ENCODE measurements at places on chromosomes 5 and 9.

DNA sequence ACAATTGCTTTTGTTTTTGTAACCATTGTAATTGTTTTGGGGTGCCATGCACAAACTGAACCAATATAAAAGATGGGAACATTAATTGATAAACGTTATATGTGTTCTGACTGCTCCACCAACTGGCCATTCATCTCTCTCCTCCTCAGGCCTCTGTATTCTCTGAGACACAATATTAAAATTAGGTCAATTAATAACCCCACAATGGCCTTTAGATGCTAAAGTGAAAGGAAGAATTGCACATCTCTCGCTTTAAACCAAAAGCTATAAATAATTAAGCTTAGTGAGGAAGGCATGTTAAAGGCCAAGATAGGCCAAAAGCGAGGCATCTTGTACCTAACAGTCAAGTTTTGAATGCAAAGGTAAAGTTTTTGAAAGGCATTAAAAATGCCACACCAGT, 448.4 kb upstream of the ITGA1 start:
- no peak for DNase-seq

- DNase-seq, result no peak
These were observed 70.6 kb upstream of the CCNG1 start for GRCh38 chr5:163366757-163367156.

DNA sequence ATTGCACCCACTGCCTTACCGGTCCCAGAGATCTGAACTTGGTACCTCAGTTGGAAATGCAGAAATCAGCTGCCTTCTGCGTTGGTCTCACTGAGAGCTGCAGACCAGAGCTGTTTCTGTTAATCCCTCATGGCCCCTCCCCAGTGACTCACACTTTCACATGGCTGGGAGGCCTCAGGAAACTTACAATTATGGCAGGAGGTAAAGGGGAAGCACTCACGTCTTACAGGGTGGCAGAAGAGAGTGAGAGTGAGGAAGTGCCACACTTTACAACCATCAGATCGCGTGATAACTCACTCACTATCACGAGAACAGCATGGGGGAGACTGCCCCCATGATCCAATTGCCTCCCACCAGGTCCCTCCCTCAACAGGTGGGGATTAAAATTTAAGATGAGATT, 648.5 kb downstream of the MTRR start:
- DNase-seq, result no peak

DNA sequence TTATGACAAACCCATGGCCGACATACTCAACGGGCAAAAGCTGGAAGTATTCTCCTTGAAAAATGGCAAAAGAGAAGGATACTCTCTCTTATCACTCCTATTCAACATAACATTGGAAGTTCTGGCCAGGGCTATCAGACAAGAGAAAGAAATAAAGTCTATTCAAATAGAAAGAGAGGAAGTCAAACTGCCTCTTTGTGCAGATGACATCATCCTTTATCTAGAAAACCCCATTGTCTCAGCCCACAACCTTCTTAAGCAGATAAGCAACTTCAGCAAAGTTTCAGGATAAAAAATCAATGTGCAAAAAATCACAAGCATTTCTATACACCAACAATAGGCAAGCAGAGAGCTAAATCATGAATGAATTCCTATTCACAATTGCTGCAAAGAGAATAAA, 1799.9 kb upstream of the ACO1 start:
- no peak for DNase-seq

GRCh38 chr9:89795538-89796195, 190.9 kb downstream of the GADD45G start:
- DNase-seq, result no peak

- no peak for DNase-seq
These were observed 1272.3 kb upstream of the CDH9 start for GRCh38 chr5:28310696-28311095.

DNA sequence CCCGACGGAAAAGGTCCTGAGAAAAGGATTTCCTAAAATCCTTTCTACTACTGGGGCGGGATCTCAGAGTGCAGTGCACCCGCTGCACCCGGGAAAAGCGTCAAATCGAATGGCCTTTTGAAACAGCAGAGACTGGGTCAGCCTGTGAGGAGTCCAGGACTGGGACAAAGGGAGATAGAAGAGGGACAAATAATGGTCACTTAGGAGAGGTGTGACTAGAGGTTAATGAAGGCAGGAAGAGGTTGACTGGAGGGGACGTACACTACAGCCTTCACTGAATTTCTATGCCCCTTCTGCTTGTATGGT, 1.5 kb downstream of the PLPPR1 start:
- DNase-seq, result no peak

- DNase-seq, result no peak
These were observed 8.0 kb downstream of the PDGFRB start for GRCh38 chr5:150147670-150148069.

DNA sequence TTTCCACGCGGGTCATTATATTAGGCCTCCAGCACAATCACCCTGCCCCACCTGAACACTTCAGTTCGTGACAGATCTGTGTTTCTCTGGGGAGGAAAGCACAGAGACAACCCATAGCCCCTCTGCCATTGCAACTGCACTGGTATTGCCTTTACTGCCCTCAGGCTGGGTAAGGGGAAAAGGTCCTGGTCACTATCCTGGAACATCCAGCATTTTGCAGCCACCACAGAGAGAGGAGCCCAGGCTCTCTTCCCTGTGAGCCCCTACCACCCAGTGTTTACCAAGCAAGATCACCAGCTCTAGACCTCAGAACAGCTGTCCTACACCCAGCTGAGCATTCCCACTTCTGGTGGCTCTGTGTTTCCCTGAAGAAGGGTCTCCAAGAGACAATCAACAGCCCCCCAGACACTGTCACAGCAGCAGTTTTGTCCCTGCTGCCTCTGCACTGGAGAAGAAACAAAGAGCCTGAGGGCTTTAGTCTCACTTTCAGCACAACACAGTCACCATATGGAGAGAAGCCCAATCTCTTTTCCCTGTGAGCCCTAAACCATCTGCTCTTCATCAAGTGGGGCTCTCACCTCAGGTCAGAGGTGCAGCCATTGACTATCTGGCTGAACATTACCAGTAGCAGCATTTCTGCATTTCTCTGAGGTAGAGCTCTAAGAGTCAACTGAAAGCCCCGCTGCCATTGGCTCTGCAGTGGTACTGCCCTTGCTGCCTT, 655.2 kb upstream of the FAM174A start:
- DNase-seq, result no peak

DNA sequence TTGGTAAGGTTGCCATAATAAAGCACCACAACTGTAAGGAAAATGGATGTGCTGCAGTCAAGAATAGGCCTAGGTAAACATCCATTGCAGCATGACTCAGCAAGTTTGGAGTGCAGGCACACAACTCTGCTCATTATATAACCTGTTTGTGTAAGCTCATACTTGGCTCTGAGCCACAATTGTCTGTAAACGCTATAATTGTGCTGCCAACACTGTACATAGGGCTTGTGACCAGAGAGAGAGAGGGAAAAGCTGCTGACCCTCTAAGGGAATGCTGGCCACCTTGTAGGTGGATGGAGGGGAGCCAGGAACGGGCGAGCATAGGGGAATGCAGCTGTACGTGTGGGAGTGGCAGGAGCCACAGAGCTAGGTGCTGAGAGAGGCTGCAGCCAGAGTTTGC, 2186.5 kb upstream of the ACO1 start:
- DNase-seq, result peak; percentile 1

DNA sequence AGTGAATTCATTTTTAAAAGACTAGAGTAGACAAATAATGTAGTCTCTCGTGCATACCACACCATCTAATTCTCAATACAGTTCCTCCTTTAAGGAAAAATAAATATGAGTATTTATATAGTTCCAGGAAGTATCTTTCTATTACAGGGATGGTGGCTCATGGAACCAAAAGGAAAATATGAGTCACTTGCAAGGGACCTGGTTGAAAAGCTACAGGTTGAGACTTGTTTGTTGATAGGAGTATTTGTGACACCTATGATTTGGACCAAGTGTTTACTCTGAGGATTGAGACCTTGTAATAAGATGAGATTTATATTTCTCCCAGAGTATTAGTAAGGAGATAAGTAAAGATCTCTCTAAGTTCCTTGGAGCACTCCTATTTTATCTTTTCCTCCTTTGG, 67.4 kb downstream of the CDO1 start:
- DNase-seq, result no peak

DNA sequence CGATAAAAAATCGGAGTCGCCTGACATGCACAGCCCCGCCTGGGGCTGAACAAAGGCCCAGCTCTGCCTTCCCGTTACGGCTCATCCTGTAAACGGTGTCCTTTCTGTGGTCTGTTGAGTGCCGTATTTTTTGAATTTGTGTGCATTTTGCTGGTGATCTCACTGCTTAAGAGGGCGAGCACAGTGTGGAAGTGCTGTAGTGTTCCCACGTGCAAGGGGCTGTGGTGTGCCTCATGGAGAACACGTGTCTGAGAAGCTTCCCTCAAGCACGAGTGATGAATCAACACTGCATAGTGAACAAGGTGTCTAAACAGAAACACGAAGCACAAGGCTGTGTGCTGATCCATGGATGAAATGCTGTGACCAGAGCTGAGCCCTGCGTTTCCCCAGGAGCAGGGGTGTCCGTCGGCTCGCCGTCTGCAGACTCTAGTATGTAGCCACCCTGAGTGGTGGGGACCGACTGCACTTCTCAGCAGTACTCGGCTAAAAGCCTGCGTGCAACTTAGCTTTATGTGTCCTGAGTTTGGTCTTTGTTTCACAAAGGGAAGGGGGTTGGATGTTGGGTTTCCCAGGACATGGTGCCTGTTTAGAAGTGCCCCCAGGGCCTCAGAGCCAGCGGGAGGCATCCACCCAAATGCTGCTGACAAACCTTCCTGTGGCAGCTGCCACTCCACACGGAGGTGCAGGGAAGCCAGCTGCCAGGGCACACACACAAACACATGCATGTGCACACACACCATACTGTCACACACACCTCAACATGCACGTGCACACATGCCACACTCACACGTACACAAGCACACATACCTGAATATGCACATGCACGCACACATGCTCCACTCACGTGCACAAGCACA, 77.2 kb upstream of the IRX4 start:
- DNase-seq, result no peak

DNA sequence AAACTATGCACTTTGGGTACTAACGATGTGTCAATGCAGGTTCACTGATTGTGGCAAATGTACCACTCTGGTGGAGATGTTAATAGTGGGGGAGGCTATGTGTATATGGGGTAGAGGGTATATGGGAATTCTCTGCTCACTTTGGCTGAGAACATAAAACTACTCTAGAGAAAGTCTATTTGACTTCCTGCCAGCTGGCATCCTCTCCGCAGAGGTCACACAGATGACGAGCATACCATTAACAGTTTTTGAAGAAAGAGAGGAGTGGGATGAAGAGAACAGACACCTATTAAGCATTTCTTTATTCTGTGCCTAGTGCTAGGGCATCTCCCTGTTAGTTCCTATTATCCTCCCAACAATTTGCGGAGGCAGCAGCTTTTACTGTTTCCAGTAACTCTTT, 58.4 kb upstream of the TRIM32 start:
- no peak for DNase-seq

DNA sequence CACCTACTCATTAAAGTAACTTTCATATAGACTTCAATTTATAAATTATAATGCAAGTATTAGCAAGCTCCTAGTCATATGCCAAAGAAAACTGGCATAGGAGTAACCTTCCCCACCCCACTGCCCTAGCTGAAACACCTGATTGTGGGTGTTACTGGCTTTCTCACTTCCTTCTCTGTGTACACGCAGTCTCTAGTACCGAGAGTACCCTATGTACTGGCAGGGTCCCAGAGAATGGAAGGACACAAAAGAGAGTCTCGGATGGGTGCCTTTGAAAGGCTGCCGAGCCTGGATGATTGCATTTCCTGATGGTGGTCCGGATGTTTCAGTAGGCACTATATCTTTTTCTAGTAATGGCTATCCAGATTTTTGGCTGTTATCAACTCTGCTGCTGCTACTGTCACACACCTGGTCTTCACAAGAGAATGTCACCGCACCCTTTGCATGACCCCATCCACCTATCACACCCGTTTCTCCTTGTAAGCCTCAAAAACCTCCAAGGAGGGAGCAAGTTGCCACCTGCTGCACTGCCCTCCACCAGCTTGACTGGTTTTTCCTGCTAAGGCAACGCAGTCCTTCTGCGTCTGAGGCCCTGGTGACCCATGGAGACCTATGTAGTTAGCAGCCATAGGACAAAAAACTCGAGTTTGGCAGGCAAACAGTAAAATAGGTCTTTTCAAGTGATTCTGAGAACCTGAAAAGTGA, 53.8 kb upstream of the CLINT1 start:
- DNase-seq, result no peak

- DNase-seq, result no peak
These were observed 18.4 kb downstream of the CAMK4 start for GRCh38 chr5:111242606-111243005.

GRCh38 chr5:91641730-91642350, 258.7 kb upstream of the ARRDC3 start:
- peak; percentile 48 for DNase-seq

DNA sequence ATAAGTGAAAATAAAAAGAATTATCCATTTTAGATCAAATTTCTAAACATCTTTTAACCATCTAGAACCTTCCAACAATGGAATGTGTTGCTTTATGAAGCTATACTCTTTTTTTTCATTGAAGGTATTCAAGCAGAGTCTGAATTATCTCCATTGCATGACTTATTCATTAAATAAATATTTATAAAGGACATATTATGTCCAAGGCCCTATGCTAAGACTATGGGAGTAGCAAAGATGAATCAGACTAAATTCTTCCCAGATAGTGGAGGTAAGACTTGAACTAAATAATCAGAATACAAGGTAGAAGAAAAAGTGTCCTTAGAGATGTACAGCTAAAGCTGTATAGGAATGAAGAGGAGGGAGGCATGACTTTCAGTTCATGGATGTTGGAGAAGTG, 215.5 kb upstream of the RGMB start:
- no peak for DNase-seq

DNA sequence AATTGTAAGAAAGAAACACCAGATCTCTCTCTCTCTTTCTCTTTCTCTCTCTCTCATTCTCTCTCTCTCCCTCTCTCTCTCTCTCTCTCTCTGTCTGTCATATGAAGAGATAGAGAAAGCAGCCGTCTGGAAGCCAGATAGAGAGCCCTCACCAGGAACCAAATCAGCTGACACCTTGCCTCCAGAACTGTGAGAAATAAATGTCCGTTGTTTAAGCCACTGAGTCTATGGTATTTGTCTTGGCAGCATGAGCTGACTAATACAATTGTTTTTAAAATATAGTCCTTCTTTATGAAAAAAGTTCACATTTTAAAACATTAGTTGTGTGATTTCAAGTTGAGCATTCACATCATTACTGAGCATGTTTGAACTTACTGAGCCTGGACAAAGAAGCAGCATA, 275.6 kb downstream of the CETN3 start:
- DNase-seq, result no peak

GRCh38 chr9:7228726-7229125, 471.0 kb downstream of the KDM4C start:
- DNase-seq, result peak; percentile 3

DNA sequence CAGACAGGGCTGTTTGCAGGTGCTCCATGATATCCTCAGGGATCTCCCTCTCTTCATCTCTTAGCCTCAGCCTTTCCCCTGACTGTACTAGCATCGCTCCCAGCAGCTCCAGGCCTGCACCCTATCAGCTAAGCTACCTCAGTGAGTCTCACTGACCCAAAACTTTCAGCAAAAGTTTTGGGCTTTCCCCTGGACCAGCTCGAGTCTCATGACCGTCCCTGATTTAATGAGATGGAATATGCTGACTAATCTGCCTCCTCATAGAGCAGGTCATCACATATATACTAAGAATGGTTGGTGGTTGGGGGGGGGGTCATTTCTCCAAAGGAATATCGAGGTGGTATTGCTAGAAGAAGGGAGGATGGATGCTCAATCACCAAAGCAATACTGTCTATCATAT, 151.5 kb downstream of the NR3C1 start:
- no peak for DNase-seq

- DNase-seq, result peak; percentile 1
These were observed 212.3 kb upstream of the MPDZ start for GRCh38 chr9:13491493-13492424.

Measured in SK-N-DZ (cell line).